T-cell (primary cell): ENCODE measurements at places on chromosomes 6 and 20.

- DNase-seq, result no peak
Measured at GRCh38 chr20:37075932-37076685, 19.7 kb downstream of the RBL1 start.

- no peak for DNase-seq
Measured at GRCh38 chr6:22954749-22955385, 385.5 kb downstream of the HDGFL1 start.

GRCh38 chr20:25507385-25508082 is 77.8 kb downstream of the NINL start:
- no peak for DNase-seq

DNA sequence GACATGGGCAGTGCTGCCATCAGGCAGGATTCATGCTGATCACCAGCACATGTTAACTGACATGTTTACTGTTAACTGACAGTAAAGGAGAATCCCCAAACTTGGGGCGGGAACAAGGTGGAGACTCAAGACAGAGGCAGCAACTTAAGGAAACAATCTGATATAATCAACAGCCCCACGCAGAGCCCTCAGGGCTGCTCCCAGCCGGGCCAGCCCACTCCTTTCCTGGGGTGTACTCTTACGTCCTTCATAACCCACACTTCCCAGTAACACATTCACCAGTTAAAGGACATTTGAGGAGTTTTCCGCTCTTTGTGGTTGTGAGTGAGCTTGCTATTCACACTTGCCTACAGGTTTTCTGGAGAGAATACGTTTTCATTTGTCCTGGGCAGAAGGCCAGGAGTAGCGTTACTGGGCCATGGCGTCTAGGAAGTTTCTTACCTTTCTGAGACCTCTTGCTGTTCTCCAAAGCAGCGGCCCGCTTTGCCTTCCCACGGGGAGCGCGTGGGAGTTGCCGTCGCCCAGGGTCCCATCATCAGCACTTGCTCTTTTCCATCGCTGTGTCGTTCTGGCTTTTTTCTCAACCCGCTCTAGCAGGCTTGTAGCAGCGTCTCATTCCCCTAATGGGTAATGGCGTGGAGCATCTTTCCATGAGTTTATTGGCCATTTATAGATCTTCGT is 56.4 kb downstream of the FOXF2 start:
- DNase-seq, result no peak

- DNase-seq, result no peak
Measured at GRCh38 chr20:9506280-9506821, 8.0 kb upstream of the LAMP5 start.

GRCh38 chr6:67916399-67916798 is 718.7 kb upstream of the ADGRB3 start:
- DNase-seq, result no peak

DNA sequence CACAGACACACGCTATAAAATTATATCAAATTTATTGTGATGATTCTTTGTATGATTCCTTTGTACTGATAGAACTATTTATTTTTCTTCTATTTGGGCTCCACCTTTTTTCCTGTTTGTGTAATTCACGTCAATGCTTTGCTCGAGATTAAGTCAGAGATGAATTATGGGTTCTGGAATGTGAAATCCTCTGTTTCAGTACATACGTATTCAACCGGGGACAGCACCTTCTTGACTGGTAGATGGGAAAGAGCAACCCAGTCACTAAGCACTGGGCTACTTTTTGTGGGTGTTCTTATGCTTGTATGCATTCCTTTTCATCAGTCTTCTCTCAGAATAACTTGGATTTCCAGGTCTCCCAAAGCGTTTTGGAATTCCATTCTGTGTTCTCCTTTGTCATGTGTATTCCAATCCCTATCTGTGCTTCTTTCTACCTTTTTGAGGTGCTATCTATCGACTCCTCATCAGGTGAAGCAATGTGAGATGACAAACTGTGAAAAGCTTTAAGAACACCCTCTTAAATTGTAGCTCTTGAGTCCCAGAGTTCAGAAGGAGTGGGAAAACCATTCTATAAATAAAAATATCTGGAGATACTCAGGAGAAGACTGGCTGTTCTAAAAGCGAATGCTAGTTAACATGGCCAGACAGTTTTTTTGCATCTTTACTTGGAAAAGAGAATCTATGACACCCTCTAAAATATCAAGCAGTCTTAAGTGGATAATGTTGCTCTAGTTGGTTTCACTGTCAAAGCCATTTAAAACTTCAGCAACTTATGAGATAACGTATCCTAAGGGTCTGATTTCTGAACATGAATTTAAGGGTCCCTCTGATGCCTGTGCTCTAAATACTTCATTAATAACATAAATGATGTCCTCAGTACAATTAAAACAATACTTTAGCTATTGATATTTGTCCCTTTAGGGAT is 197.7 kb upstream of the PREP start:
- DNase-seq, result no peak

DNA sequence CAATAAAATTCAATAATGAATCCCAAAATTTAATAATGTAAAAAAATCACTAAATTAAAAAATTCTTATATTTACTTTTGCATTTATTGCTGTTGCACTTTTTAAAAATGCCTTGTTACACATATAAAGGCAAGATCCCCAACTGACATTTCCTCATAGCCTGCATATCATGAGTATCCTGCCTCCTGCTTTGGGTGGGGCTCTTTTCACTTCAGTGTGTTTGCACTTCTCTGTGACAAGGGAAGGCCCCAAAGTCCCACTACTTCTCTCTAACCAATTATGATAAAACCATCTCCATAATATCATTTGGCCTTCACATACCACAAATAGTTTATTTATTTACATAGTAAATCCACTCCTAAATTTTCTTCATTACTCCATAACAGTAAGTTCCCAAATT is 446.1 kb upstream of the MARCKS start:
- no peak for DNase-seq

DNA sequence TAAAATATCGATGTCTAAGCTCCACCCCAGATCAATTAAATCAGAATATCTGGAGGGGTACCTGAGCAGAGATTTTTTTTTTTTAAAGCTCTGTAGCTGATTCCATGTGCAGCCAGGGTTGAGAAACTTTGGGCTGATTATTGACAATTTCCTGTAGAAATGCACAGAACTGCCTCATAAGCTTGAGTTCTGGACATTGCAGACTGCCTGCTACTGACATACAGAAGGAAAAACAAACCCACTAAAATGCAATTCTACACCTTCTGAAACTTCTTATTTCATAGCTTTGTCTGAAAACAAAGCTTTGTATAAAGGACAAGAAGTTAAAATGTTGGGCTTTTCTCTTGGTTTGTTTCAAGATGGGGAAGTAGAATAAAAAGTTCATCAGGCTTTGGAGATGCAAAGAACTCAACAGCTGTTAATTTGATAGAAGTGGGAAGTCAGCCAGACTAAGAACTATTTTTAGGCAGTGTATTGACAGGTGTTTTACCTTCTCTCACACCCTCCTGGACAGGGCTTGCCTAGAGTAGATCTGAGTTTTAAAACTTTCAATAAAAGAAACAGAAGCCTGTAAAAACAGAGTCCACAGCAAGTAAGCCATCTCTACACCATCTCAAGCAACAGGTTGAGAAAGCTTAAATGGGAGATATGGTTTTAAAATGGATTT is 147.7 kb downstream of the KCNQ5 start:
- DNase-seq, result no peak

DNA sequence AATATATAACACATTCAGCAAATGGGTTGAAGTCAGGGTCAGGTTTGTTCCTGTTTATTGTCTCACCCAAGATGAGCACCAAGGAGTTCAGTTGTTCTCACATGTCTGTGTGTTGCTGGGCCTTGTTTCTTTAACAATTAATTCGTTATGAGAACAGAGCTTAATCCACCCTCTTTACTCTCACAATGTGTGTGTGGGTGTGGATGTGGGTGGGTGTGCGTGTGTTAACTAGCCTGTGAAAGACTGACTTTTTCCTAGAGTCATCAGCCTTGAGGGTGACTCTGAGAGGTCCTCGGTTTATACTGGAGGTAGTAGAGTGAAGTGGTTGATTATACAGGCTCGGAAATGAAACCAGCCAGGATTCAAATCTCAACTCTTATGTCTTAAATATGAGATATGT is 672.1 kb downstream of the MAFB start:
- DNase-seq, result no peak

GRCh38 chr6:139161817-139162284 is 27.0 kb downstream of the HECA start:
- peak; percentile 54 for DNase-seq

GRCh38 chr6:25127076-25127837 is 151.9 kb upstream of the CARMIL1 start:
- DNase-seq, result no peak

GRCh38 chr6:101800598-101800997 is 407.1 kb downstream of the GRIK2 start:
- no peak for DNase-seq

- no peak for DNase-seq
Measured at GRCh38 chr6:100184473-100184872, 190.4 kb upstream of the MCHR2 start.

- no peak for DNase-seq
Measured at GRCh38 chr6:154134471-154135147, 95.6 kb downstream of the OPRM1 start.

DNA sequence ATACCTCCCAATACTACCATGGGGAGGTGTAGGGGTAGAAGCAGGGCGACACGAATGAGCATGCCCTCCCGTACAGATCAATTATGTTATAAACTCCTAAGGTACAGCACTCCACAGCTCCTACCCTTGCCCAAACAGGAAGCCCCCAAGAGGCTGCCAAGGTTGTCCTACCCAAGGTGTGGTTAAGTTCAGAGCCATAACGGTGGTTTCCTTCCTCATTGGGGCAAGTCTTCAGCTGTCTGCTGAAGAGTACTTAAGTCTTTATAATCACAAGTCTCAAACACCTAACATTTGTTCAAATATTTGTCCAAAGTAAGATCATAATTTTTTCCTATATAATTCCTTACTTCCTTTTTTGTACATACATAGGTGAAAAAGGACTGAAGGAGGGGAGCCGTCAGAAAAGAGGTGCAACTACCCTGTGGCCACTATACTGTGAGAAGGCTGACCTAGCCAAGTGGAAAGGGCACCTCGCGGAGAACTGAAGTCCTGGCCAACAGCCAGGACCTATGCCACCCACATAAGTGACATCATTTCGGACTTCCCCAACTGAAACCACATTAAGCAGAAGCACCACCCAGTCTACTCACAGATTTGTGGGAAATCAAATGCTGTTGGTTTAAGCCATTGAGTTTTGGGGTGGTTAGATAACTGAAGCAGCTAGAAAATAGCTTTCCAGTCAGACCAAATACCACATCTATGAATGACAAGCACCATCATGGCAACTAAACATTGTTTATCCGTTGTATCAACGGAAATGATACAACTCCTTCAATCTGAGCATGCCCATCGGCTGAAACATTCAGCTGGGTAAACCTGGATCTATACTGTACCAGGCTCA is 2.9 kb upstream of the RAB22A start:
- DNase-seq, result peak; percentile 75

GRCh38 chr20:41830702-41831101 is 212.5 kb upstream of the CHD6 start:
- no peak for DNase-seq

DNA sequence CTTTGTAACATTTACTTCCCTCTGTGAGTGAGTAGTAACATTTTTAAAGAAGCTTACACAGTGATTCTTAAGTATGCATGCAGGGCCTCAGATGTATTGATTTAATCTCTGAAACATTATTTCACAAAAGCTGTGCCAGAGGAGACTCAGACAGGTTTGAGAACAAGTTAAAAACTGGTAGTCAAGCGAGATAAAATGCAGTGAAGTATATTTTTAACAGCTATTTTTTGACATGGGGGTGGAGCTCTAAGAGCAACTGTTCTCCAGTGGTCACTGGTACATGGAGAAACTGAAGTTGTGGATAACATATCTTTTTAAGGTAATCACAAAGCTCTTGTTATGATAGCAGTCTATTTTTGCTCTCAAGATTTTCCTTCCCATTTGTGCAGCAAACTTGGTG is 20.4 kb downstream of the DSTN start:
- no peak for DNase-seq

GRCh38 chr6:154447954-154448353 is 62.5 kb downstream of the CNKSR3 start:
- DNase-seq, result no peak

GRCh38 chr20:2237059-2237458 is 58.7 kb upstream of the TGM3 start:
- DNase-seq, result no peak
